ENCODE measurements at places on chromosomes 6 and 20.

DNA sequence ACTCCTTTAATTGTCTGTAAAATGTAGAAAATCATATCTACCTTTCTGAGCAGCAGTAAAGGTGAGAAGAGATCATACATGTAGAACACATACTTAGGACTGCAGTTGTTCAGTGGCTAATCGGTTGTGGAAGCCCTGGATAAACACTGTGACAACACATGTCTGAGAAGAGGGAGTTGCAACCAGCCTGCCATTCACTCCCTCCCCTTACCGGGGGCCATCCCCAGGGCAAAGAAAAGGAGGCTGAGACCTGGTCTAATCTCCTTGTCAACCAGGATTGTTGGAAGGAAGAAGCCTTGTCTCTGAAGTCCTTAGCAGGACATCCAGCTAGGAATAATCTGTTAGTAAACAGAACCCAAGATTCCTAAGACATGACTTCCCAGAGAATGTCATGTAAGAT, 462.5 kb upstream of the AGPAT4 start:
- no peak for DNase-seq

DNA sequence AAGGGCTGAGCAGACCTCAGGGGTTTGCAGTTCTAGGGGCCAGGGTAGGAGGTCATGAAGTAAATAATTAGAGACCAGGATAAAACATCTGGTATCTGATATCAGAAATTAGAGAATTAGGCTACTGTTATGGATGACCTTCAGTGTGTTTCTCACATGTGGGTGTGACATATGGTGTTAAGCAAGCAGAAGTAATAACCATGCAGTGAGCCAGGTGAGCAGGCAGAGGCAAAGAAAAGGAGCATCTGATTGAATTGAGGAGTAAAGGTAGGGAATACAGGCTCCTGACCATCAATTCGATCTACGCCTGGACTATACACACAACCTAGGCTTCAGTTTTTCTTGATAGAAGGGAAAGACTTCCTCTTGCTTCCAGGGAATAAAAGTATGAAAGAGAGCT, 34.7 kb upstream of the MAP3K7 start:
- DNase-seq = no peak

DNA sequence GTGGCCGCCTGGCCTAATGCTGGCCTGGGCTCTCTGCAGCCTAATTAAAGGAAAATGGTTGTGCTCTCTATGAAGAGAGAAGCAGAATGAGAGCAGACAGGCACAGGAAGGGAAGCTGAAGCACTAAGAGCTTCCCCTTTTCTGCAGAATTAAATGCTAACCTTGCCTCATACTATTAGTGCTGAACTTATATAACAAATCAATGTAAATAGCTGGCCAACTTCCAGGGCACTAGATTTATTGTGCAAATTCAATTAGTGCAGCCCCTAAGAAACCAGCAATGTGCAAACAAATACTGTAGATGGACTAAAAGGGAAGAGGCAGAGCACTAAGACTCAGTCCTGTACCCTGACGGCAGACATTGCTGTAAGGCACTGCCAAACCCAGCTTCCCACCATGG, 36.1 kb upstream of the INSM1 start:
- no peak for DNase-seq

GRCh38 chr6:154448448-154449096, 61.9 kb downstream of the CNKSR3 start:
- no peak for DNase-seq

- DNase-seq = no peak
Measured at GRCh38 chr6:111844921-111845320, 28.3 kb downstream of the FYN start.

DNA sequence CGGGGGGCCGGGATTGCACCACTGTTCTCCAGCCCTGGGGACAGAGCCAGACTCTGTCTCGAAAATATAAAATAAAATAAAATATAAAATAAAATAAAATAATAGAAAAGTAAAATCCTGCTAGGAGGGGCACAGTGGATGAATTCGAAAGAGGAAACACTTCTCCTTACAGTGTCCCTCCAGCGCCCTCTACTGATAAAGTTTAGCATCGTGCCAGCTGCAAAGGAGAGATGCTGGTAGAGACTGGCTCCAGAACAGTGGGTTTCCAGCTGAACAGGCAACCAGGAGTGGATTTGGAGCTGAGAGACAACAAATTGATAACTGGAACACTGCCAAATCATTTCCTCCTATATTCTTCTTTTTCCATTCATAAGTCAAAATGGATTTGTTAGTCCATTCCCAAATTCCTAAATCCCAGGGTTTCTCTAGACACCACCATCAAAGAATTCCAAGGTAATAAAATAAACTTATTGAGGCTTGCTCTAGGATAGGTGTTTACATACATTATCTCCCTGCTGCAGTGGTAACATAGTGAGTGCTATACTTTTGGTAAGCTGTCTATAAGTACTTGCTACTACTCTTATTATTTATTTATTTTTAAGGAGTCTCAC, 31.7 kb upstream of the TBPL1 start:
- DNase-seq = peak; percentile 78

DNA sequence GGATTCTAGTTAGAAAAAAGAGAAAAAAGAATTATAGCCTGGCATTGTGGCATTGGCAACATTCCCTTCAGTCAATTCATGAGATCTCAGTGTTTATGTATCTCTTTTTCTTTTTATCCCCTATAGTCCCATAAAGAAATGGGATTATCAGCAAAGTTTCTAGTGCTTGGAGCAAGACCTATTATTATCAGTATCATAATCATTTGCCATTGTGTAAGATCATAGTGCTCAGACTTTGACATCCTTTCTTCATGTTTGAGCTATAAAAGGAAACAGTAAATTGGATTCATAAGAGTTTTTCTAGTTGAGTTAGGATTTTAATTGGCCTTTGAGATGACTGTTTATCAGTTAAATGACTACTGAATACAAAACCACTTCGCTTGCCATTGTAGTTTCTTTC, 295.6 kb downstream of the GRIK2 start:
- DNase-seq = no peak

- no peak for DNase-seq
Measured at GRCh38 chr6:65398851-65399250, 308.2 kb downstream of the EYS start.

GRCh38 chr6:156773935-156774852, 3.0 kb upstream of the ARID1B start:
- no peak for DNase-seq

GRCh38 chr6:161578478-161578877, 304.6 kb upstream of the AGPAT4 start:
- DNase-seq = no peak

DNA sequence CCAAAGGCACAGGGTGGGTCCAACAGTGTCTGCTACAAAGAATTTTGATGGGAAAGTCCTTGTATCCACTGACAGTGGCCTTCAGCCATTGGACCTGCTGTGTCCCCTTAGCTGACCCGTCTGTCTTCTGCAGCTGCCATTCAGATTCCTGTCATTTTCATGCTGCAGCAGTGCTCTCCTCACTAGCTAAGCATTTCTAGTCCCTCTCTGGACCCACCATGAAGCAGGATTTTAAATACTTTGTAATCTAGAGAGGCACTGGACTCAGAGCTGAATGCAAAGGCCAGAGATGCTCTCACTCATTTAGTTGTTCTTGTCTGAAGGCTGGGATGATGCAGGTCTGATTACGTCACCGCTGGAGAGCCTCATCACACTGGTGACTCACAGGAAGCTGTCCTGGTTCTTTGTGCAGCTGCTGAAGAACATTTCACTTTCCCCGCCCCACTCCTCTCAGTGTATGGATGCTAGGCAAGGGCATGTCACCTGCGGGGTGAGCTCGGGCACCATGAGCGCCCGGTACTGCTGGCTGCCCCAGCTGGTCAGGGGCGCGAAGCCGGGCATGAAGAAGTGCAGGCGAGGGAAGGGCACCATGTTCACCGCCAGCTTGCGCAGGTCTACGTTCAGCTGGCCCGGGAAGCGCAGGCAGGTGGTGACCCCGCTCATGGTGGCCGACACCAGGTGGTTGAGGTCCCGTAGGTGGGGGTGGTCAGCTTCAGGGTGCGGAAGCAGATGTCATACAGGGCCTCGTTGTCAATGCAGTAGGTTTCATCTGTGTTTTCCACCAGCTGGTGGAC, 19.4 kb upstream of the TUBB2A start:
- DNase-seq = peak; percentile 38

DNA sequence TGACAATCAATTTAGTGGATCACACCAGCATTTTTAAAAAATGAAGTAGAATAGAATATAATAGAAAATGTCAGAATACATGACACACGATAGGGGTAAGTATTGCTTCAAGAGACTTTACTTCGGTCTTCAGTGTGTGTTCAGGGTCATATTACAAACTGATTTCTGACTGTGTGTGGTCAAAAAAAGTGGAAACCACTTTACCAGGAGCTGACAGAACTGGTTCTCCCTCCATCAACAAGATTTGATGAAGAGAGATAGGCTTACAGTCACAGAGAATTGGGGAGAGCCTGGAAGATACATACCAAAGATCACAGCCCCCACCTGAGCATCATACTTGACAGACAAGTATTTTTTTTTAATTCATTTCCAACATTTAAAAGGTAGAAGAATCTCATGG, 21.7 kb downstream of the ARMC2 start:
- DNase-seq = no peak

- no peak for DNase-seq
Measured at GRCh38 chr6:165662749-165663376, at the start of gene PDE10A. Gene PDE10A, minus strand, starts transcription at chr6:165663241. Its CDS starts 430 bp downstream, at chr6:165662811.

GRCh38 chr6:108648191-108648590, 87.5 kb downstream of the FOXO3 start:
- no peak for DNase-seq

DNA sequence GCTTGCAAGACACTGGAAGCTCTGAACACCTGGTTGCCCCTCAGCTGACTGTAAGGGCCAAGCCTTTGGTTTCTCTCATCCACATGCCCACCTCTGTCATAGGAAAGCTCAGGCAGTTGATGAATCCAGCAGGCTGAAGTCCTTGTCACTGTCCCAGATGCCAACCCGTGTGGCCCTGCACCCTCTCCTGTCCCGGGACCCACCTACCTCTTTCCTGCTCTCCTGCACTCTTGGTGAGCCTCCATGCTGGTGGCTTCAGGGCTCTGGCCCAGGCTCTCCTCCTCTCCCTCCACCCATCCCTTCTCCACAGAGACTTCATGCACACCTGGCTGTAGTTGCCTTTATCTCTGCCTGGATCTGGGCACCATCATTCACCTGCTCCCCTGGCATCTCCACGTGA, 4.0 kb upstream of the GID8 start:
- DNase-seq = no peak

- peak; percentile 7 for DNase-seq
Measured at GRCh38 chr6:107061125-107062020, 33.4 kb downstream of the MTRES1 start.

DNA sequence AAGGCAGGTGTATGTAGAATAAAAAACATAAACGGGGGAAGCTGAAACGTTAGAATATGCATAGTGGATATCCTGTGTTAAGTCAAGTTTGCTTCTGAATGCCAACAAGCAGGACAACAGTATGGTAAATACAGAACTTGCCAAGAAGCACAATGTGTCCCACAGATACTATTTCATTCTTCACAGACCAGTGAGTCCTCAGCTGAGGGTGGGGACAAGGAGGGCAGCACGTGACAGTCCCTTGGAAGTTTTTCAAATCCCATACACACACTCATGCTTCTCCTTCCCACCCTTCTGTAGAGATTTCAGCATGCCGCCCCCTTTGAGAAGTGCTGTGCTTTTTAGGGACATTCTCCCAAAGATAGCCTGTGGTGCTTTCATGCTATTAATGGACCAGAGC, 268.5 kb upstream of the ECI2 start:
- no peak for DNase-seq

DNA sequence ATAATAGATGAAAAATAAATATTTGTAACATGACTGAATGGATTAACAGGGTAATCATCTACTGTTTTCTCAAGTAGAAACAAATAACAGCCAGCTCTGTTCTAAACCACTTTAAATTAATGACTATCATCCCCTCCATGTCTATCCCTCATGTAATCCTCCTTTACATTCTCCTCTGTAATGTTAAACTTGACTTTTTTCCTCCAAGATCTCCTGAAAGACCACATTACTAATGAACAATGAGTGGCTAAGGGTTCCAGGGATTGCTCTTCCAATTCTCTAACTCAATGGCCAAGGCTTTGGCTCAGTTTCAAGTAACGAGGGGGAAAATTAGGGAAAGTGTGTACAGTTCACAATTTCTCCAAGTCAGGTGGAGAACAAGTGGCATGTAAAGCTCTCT, 37.6 kb upstream of the FBXL4 start:
- DNase-seq = no peak

DNA sequence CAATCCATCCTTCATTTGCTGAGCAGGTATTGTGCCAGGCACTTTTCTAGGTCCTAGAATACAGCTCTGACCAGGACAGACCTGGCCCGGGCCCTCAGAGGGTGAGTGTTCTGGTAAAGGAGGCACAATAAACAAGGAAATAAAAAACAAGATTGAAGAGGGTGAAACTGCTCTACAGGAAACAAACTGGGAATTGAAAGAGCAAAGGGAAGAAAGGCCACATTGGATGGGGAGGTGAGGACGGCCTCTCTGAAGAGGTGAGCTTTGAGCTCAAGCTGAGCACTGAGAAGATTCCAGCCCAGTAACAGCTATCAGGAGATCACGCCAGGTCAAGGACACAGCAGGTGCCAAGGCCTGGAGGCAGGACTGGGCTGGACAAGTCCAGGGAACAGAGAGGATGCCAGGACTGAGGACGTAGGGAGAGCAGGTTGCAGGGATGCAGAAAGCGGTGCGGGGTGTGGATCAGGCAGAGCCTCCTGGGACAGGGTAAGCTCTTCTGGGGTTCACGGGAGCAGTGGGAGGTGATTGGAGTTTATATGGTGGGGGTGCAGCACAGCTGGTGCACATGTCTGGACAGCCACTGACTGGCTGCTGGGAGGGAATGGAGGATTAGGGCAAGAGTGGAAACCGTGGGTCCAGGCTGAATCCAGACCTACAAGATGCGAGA, 433.3 kb downstream of the PREX1 start:
- DNase-seq = no peak

Data from CD4-positive, alpha-beta T cell treated with Interleukin-2 at 100 ng/mL for 4 hours (primary cell).